Suprapubic skin (tissue), 4 donors: ENCODE measurements at places on chromosomes 5 and 9.

GRCh38 chr9:27165670-27166069, 56.6 kb downstream of the TEK start:
- H3K36me3 ChIP-seq, result no peaks in the 10 kb centered on the region
- no peaks in the 10 kb centered on the region for H3K4me1 ChIP-seq
- no peaks in the 10 kb centered on the region for H3K27me3 ChIP-seq
- DNase-seq, result no peak
- no peak overlapping the region for H3K4me3 ChIP-seq

DNA sequence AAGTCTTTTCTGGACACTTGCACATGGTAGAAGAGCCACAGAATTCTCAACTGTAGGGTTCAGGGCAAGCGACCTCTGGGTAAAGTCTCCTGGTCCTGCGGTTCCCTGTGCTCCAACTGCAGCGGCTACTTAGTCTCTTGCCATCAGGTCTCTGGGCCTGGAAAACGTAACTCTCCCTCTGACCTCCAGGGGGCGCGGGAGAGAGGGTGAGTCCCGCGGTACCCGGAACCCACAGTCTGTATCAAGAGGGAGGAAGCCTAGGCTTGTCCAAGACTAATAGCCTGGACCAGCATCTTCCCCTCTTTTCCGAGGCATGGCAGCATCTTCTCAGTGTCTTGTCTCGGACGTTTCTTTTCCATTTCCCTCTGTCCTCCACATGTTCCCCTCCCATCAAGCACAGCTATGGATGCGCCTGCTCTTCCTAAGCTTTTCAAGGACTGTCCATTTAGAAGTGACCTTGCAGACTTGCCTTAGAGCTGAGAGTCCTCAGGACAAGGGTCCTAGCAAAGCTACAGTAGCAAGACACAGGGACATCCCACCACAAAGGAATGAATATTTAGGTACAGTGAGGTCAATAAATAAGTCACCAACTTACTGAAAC, 59.3 kb downstream of the FSTL4 start:
- DNase-seq, result no peak
- peaks cover 13% of the 10 kb centered on the region for H3K27me3 ChIP-seq
- H3K4me1 ChIP-seq, result no peaks in the 10 kb centered on the region
- no peak overlapping the region for H3K4me3 ChIP-seq
- H3K27ac ChIP-seq, result no peak overlapping the region
- no peaks in the 10 kb centered on the region for H3K36me3 ChIP-seq

GRCh38 chr9:14342736-14343135, 28.8 kb upstream of the NFIB start:
- H3K27me3 ChIP-seq, result peaks cover 15% of the 10 kb centered on the region
- H3K27ac ChIP-seq, result no peak overlapping the region
- no peaks in the 10 kb centered on the region for H3K36me3 ChIP-seq
- DNase-seq, result no peak

- H3K27ac ChIP-seq, result no peak overlapping the region
- no peaks in the 10 kb centered on the region for H3K27me3 ChIP-seq
- H3K36me3 ChIP-seq, result no peaks in the 10 kb centered on the region
- H3K4me3 ChIP-seq, result no peak overlapping the region
- no peak for DNase-seq
Measured at GRCh38 chr9:114742947-114743346, 61.0 kb upstream of the TEX48 start.

- peak; percentile 71 for DNase-seq
- no peak overlapping the region for H3K4me3 ChIP-seq
- H3K36me3 ChIP-seq, result no peaks in the 10 kb centered on the region
Measured at GRCh38 chr9:77977210-77977611, 54.4 kb downstream of the GNAQ start.

DNA sequence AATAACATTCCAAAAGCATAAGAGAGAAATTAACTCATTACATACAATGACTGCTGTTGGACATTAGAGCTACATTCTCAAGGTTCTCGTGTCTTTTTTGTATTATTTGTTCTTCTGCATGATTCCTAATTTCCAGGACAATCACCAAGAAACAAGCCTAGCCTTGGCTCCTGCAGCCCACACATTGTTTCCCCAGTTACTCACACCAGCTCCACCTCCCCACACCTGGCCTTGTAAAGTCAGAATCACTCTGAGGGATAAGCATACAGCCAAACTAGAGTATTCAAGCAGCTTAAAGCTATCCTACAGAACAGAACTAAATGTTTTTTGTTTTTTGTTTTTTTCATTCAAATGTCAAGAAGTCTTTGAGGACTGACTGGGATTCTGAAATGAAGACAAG, 189.2 kb downstream of the HINT1 start:
- DNase-seq, result no peak
- H3K27me3 ChIP-seq, result no peaks in the 10 kb centered on the region
- H3K27ac ChIP-seq, result no peak overlapping the region
- H3K4me3 ChIP-seq, result no peak overlapping the region
- no peaks in the 10 kb centered on the region for H3K4me1 ChIP-seq
- H3K36me3 ChIP-seq, result no peaks in the 10 kb centered on the region

- H3K27ac ChIP-seq, result no peak overlapping the region
- DNase-seq, result peak; percentile 62
- H3K36me3 ChIP-seq, result no peaks in the 10 kb centered on the region
- H3K27me3 ChIP-seq, result no peaks in the 10 kb centered on the region
Measured at GRCh38 chr9:121292801-121293241, 24.9 kb downstream of the GSN start.

GRCh38 chr9:89543621-89544278, 45.8 kb upstream of the SEMA4D start:
- no peaks in the 10 kb centered on the region for H3K36me3 ChIP-seq
- DNase-seq, result no peak
- H3K27ac ChIP-seq, result no peak overlapping the region
- no peak overlapping the region for H3K4me3 ChIP-seq

DNA sequence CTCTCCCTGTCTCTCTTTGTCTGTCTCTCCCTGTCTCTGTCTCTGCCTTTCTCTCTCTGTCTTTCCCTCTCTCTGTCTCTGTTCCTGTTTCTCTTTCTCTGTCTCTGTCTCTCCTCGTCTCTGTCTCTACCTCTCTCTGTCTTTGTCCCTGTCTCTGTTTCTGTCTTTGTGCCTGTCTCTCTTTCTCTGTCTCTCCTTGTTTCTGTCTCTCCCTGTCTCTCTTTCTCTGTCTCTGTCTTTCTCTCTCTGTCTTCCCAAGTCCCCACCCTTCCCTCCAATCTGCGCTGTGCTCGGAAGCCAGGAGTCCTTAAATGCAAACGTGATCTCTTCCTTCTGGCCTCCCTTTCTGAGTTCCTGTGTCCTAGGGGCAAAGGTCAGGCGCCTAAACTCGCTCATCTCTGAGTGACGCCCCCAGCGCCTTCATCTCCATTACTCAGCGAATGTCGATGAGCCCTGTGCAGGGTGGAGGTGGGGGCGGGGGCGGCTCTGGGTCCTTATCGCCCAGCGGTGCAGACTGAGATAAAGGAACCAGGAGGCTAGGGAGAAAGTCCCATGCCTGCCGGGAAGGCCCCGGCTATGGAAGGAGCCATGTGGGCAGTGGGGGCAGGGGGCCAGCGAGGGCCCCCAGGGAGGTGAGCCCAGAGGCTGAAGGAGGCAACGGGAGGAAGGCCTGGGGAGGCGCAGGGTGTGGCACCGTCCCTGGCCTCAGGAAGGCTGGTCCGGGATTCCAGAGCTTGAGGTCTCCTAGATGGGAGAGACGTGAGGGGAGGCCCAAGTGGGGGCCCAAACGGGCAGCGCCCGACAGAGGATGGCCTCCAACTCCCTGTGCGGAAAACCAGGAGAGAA, 1.5 kb upstream of the SLC6A19 start:
- DNase-seq, result no peak
- no peak overlapping the region for H3K4me3 ChIP-seq
- no peaks in the 10 kb centered on the region for H3K4me1 ChIP-seq
- H3K27me3 ChIP-seq, result peaks cover 92% of the 10 kb centered on the region

GRCh38 chr5:14830210-14831005, 41.2 kb downstream of the ANKH start:
- H3K4me3 ChIP-seq, result no peak overlapping the region
- H3K27me3 ChIP-seq, result no peaks in the 10 kb centered on the region
- H3K27ac ChIP-seq, result no peak overlapping the region
- peaks cover 8% of the 10 kb centered on the region for H3K4me1 ChIP-seq
- no peaks in the 10 kb centered on the region for H3K36me3 ChIP-seq
- DNase-seq, result no peak

- H3K4me3 ChIP-seq, result no peak overlapping the region
- H3K36me3 ChIP-seq, result no peaks in the 10 kb centered on the region
- no peak overlapping the region for H3K27ac ChIP-seq
- H3K27me3 ChIP-seq, result no peaks in the 10 kb centered on the region
Measured at GRCh38 chr5:92945605-92946097, 635.4 kb downstream of the NR2F1-AS1 start.

- H3K36me3 ChIP-seq, result peaks cover 41% of the 10 kb centered on the region
- H3K4me1 ChIP-seq, result peaks cover 29% of the 10 kb centered on the region
- no peaks in the 10 kb centered on the region for H3K27me3 ChIP-seq
- no peak for DNase-seq
- no peak overlapping the region for H3K4me3 ChIP-seq
Measured at GRCh38 chr5:32231241-32231640, 57.1 kb upstream of the GOLPH3 start.

GRCh38 chr5:105836268-105836667, 1834.5 kb downstream of the EFNA5 start:
- H3K36me3 ChIP-seq, result no peaks in the 10 kb centered on the region
- H3K4me1 ChIP-seq, result no peaks in the 10 kb centered on the region
- no peak for DNase-seq

DNA sequence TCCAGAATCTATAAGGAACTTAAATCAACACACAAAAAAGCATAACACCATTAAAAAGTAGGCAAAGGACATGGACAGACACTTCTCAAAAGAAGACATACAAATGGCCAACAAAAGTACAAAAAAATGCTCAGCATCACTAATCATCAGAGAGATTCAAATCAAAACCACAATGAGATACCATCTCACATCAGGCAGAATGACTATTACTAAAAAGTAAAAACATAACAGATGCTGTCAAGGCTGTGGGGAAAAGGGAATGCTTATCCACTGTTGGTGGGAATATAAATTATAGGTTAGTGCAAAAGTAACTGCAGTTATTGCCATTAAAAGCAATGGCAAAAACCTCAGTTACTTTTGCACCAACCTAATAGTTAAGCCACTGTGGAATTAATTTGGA, 32.2 kb upstream of the SPATA31D4 start:
- H3K27ac ChIP-seq, result no peak overlapping the region
- no peak for DNase-seq
- H3K36me3 ChIP-seq, result no peaks in the 10 kb centered on the region
- no peak overlapping the region for H3K4me3 ChIP-seq
- H3K27me3 ChIP-seq, result no peaks in the 10 kb centered on the region

DNA sequence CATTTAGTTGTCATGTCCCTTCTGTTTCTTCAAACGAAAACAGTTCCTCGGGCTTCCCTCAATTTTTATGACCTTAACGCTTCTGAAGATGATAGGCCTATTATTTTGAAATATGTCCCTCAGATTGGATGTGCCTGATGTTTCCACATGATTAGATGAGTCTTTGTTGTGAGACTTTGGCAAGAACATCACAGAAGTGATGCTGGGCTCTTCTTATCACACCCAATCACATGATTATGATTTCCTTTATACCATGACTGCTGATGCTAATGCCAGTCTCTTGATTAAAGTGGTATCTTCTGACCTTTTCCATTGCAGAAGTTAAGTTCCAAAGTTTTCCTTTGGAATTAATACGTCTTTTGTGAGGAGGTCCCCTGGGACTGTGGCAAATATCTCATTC, 175.7 kb downstream of the SAXO1 start:
- H3K4me1 ChIP-seq, result peaks cover 6% of the 10 kb centered on the region
- H3K27ac ChIP-seq, result peak overlapping the region; percentile 20
- no peak for DNase-seq
- no peaks in the 10 kb centered on the region for H3K27me3 ChIP-seq
- no peak overlapping the region for H3K4me3 ChIP-seq
- H3K36me3 ChIP-seq, result no peaks in the 10 kb centered on the region

DNA sequence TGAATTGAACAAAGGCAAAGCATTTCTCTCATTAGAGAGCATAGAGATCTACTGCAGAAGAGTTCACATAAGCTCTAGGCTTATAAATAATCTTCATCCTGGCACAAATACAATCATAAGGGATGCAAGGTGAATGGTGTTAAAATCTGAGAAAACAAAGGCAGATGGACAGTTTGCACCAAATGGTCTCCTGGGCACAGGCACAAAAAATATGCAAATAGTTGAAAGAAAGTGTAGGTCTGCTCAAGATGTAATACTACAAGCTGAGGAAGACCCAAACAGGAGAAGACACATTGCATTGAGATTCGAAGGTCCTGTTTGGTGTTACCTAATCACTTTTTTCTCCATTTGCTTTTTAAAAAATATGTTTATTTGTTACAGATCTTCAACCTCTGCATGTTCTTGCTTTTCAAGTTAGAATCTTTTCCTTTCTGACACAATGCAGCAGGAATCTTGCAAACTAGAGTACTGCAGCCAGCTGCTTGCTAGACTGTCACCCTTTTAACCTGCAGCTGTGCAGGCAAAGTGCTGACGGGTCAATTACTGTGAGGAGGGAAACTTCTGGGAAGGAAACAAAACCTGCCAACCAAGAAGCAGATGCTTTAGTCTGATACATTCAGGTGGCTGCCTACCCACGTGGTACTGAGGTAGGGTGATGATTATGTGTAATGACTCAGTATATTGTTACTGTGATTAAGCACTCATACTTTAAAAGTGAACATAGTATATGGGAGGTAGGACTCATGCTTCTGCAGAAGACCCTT, 1048.6 kb upstream of the SEMA6A start:
- DNase-seq, result no peak
- no peaks in the 10 kb centered on the region for H3K4me1 ChIP-seq
- H3K27ac ChIP-seq, result no peak overlapping the region
- H3K4me3 ChIP-seq, result no peak overlapping the region
- H3K27me3 ChIP-seq, result no peaks in the 10 kb centered on the region
- H3K36me3 ChIP-seq, result no peaks in the 10 kb centered on the region

GRCh38 chr5:127858116-127858784, 155.1 kb downstream of the CCDC192 start:
- no peaks in the 10 kb centered on the region for H3K36me3 ChIP-seq
- no peak overlapping the region for H3K27ac ChIP-seq
- DNase-seq, result no peak
- no peaks in the 10 kb centered on the region for H3K27me3 ChIP-seq
- no peaks in the 10 kb centered on the region for H3K4me1 ChIP-seq

DNA sequence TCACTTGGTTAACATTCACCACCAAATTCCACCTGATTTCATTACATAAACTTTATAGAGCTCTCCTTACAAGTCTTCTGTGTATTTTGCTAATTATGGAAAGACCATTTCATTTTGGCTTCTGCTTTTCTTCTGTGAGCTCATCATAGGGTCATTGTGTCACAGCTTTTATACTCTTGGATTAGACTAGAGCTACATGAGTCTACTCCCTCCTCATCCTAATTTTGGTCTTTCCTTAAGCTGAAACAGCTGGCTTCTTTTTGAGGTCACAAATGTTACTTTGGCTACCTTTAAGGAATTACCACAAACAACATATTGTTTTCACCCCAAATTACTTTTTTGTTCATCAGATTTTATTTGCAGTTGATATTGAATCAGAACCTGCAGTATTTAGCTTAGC, 103.0 kb downstream of the NPR3 start:
- no peak for DNase-seq
- H3K4me1 ChIP-seq, result peaks cover 3% of the 10 kb centered on the region

DNA sequence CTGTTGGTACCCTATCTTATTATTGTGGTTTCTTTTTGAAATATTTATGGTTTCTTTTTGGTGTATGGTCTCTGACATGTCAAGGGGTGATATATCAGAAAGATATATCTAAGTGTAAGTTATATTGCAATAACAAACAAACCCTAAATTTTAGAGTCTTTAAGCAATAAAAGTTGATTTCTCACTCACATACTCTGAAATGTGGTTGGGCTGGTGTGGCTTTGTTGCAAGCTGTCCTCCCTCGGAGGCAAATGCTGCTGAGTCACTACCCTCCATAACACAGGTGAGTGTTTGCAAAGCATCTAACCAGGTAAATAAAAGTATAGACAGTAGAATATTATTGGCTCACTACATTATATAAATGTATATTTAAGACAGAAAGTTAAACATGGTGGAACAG, 253.2 kb downstream of the CDH18 start:
- no peak overlapping the region for H3K27ac ChIP-seq
- H3K27me3 ChIP-seq, result no peaks in the 10 kb centered on the region
- no peaks in the 10 kb centered on the region for H3K4me1 ChIP-seq
- DNase-seq, result no peak
